ENCODE measurements at places on chromosomes 6 and 20.

GRCh38 chr6:106490030-106490429 lies 129.5 kb downstream of the CRYBG1 start:
- DNase-seq, result no peak

- no peak for DNase-seq
Measured at GRCh38 chr20:51495921-51496545, 46.5 kb downstream of the NFATC2 start.

GRCh38 chr20:10939331-10939941 lies 265.6 kb upstream of the JAG1 start:
- DNase-seq, result no peak

DNA sequence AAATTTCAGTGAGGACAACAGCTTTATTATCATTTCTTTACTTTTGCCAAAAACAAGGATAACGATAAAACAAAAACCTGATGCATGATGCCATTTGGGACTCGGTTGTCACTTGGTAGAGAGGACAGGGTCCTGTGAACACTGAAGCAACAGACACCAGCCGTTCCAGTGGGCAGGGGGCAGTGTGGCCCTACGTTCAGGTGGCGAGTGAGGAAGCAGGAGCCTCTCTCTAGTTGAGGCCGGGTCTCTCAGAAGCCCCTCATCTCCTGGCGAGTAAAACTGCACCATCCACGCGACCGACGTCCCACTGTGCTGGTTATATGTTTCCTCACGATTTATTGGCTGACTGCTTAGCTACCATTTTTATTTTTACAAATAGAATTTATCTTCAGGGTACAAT lies 231.6 kb downstream of the THBS2 start:
- no peak for DNase-seq

DNA sequence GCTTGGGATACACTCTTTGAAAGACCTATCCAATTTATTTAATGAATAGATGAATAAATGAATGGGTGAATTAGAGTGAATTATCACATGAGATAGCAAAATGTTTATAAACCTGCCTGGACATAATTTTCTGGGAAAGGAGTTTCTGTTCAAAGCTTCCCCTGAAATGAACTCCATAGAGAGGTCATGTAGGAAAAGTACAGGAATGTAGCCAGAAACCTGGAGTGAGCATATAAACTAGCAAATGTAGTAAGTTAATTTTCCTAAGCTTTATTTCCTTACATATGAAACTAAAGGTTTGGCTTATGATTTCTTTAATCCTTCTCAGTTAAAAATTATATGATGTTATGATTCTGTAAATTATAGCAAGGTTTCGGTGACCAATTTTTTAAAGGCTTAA lies 380.3 kb upstream of the RSPO3 start:
- no peak for DNase-seq

GRCh38 chr20:13494019-13494418 lies 144.7 kb downstream of the TASP1 start:
- peak; percentile 4 for DNase-seq

DNA sequence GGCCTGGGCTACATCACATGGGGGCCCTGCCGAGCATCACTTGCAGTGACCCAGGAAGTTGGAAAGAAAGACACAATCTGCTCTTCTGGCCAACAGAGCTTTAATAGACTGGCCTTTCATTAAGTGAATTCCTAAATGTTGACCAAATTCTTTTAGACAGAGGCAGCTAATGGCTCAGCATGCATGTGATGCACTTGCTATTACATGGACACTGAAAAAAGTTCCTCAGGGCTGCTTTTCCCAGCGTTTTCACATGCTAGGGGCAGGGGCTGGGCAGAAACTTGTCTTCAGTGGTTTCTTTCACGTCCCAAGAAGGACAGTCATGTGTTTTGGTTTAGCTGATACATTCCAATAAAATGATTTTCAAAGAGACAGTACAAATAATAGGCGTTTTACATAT lies 651.0 kb upstream of the SLC35B3 start:
- DNase-seq, result no peak

GRCh38 chr6:27894839-27895762 lies 17.1 kb downstream of the OR2B2 start:
- DNase-seq, result peak; percentile 34

DNA sequence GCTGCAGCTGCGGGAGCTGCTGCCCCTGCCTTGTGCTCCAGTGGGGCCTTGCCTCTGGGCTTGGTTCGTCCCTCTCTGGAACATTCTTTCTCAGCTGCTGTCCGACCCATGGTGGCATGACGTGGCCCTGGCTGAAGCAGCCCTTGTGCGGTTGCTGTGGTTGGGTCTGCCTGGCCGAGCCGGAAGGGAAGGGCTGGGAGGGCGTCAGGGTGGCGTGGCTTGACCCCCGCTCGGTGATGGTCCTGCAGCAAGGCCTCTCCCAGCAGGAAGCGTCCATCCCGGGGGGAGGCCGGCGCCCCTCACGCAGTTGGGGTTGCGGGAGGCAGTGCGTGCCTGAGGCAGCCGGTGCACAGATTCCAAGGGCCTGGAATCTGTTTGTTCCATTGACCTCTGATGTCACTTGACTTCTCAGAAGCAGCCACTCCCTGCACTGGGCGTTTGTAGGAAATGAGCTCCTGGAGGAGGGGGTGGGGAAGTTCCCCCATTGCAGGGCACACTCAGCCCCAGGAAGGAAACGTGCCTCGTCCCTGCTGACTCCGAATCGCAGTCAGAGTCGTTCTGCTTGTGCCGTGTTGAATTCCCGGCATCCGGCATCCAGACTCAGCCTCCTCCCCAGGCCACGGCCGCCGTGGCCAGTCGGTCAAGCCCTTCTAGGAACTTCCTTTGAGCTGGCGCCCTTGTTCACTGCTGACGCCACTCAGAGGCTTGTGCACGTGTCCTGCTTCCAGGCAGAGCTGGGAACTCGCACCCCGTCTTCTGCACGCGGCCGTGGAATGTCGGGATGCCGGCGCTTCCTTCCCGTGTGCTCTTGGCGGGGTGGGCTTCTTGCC lies 9.7 kb upstream of the TNFRSF6B start:
- DNase-seq, result no peak

GRCh38 chr6:25350573-25350972 lies 71.4 kb downstream of the CARMIL1 start:
- no peak for DNase-seq

- no peak for DNase-seq
Measured at GRCh38 chr20:37690626-37691369, 3.0 kb upstream of the CTNNBL1 start.

DNA sequence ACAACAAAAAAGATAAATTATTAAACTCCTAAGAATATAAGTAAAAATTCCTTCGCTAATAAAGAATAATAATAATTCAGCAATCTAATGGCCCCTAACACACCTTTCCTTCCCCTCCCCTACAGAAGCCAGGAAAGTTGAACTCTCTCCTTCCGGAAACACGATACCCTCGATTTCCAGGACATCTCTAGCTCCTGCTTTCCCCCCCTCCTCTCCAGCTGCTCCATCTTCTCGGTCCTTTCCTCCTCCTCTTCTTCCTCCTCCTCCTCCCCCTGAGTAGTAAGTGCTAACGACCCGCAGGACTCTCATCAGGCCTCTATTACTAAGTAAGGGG lies 603 bp downstream of the TASP1 start:
- DNase-seq, result no peak

GRCh38 chr6:30707281-30707850 lies 9.7 kb downstream of the MDC1 start:
- DNase-seq, result no peak

- no peak for DNase-seq
Measured at GRCh38 chr20:50848846-50849673, 54.2 kb downstream of the BCAS4 start.

- DNase-seq, result no peak
Measured at GRCh38 chr6:133093956-133094355, 147.2 kb upstream of the EYA4 start.

GRCh38 chr20:17869295-17869994 lies 99.1 kb downstream of the SNX5 start:
- no peak for DNase-seq

- no peak for DNase-seq
Measured at GRCh38 chr6:34304164-34304563, 55.4 kb upstream of the SMIM29 start.

DNA sequence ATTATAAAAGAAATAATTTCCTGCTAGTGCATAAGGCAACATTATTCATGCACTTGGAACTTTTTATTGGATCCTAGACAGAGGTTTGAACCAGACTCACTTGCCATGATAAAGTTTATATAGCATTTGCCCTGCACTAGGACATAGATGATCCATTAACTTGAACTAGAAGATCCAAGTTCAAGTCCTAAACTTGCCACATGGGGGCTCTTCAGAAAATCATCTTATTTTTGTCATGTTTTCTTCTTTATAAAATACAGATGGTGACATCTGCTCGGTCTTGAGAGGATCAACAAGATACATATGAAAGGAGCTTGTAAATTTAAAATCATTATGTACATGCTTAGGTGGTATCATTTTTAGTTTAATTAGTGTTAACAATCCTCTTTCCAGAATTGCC lies 94.5 kb downstream of the SIM1 start:
- DNase-seq, result peak; percentile 25

DNA sequence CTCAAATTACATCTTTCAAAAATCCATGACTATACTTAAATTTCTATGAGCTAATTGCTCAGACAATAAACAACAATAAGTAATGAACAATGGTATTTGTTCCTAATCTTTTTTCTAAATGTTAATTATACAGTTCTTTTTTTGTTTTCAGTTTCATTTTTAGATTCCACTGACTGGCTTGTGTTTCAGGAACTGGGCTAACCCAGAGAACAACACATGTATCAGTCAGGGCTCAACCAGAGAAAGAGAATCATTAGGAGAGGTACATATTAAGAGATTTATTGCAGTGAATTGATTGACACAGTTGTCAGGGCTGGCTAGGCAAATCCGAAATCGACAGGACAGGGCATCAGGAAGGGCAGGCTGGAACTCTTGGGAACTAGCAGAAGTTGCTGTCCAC lies 182.8 kb downstream of the GRM1 start:
- DNase-seq, result no peak

GRCh38 chr6:26224940-26225847 lies 138.0 kb downstream of the HFE start:
- no peak for DNase-seq

DNA sequence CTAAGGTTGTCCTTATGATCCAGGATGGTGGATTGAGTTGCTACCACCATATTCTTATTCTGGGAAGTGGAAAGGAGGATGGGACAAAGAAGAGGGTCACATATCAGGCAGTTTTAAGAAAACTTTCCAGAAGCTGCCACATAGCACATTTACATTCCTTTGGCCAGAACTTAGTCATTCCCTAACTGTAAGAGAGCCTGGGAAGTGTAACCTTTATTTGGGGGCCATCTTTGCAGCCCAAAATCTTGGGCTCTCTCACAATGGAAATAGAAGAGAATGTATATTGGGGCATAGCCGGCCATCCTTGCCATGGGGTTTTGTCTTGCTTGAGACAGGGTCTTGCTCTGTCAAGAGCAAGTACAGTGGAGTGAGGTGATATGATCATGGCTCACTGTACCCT lies 8.4 kb downstream of the ZNF341 start:
- no peak for DNase-seq

DNA sequence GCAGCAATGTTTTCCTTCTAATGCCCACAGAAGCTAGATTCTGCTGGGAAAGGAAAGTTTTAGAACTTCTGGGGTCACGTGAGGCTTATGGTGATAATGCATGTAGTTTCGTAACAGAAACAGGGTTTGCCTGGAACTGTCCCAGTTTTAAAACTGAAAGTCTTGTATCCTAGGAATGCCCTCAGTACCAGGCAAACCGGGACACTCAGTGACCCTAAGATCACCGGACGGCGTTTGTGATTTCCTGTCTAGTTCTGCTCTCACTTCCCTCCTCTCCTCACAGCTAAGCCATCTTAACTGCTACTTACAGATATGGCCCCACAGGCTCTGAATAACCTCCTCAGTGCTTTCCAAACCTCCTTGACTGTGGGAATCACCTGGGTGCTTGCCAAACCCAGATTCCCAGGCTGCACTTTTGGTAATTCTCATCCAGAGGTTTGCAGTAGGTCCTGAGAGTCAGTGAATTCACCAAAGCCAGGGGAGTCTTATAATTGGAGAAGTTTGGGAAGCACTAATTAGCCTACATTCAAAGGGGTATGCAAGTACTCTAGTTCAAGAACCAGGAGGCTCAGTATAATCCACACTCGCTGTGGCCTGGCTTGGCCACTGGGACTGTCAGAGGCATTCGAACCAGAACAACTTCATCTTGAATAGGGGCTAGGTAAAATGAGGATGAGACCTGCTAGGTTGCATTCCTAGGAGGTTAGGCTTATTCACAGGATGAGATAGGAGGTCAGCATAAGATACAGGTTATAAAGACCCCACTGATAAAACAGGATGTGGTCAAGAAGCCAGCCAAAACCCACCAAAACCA lies 231.6 kb upstream of the MYLIP start:
- DNase-seq, result no peak

DNA sequence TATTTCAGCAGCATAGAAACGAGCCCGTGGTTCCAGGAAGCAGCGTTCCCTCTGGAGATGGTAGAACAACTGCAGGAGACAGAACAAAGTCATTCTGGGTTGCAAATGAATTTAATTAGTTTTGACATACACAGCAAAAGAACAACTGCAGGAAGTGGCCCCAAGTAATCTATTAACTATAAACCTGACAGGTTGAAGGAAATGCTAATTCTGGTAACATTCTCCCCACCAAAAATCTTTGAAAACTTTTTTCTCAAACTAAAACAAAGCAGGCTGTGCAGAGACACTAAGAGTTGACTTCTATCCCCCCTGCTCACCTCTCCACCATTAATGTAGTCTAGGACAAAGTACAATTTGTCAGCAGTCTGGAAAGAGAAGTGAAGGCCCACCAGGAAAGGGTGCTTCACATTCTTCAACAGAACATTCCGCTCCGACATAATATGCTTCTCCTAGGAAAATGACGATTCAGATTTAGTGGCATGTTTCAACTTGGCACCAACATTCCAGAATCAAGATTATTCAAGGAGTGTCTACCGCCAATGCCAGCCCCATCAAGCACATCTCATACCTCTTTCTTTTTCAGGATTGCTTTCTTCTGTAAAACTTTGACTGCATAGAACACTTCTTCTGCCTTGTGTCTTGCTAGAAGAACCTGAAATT lies 120.4 kb upstream of the SLC2A12 start:
- DNase-seq, result no peak

- no peak for DNase-seq
Measured at GRCh38 chr20:57407541-57407956, 16.4 kb downstream of the RBM38 start.

GRCh38 chr6:137878486-137879285 lies 11.6 kb downstream of the TNFAIP3 start:
- no peak for DNase-seq

All from T47D (cell line).